Cerebellum (tissue), 4 donors: ENCODE measurements at places on chromosomes 6 and 20. TPM values are rescaled to one million over a fixed set of nuclear protein-coding genes. Genes with fewer than 3 reads are reported as not detected.

Gene KIAA0408
- 74.0 TPM for total RNA-seq

Gene GGTLC1
- total RNA-seq: not detected

Gene C6orf52
- total RNA-seq: 1.5 TPM

Gene HCRTR2
- total RNA-seq: 10.2 TPM

Gene HLA-DMB
- 1.5 TPM for total RNA-seq

Gene SMLR1
- not detected for total RNA-seq

Gene C20orf144
- total RNA-seq: not detected
